Activated T-cell treated with anti-CD3 and anti-CD28 coated beads for 48 hours (primary cell): ENCODE measurements at places on chromosomes 13 and 19.

DNA sequence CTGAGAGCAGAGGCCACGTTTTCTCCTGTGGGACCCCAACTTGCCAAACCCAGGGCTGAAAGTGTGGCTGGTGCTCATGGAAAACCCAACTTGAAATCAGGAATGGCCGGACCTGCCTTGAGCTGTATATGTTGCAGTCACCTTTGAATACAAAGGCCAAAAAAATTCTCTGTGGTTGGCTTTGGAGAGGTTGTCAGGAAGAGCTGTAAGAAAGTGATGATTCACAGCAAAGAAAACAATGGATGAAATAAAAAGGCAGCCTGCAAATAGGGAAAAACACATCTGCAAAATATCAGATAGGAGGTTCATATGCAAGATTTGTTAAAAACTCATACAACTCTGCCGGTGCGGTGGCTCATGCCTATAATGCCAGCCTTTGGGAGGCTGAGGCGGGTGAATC lies 715.8 kb downstream of the UQCRFS1 start:
- no peak for DNase-seq

DNA sequence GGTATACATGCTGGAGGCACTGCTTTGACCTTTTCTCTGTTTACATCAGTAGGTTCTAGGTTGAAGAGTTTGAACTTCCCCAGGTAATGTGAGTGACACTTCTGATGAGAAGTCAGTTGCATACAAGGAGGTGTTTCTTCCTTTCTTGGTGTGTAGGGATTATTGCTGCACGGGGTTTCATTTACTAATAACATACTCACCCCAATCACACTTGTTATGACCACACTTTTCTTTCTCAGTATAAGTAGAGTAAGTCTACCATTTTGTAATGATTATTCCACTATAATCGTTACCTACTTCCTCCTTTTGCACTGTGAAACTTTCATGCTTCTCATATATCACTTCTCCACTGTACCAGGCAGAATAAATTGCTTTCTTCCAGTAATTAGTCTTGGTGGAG lies 138.0 kb downstream of the TNFSF13B start:
- DNase-seq: no peak

GRCh38 chr13:101258071-101258470 lies 158.2 kb downstream of the NALCN start:
- peak; percentile 54 for DNase-seq

DNA sequence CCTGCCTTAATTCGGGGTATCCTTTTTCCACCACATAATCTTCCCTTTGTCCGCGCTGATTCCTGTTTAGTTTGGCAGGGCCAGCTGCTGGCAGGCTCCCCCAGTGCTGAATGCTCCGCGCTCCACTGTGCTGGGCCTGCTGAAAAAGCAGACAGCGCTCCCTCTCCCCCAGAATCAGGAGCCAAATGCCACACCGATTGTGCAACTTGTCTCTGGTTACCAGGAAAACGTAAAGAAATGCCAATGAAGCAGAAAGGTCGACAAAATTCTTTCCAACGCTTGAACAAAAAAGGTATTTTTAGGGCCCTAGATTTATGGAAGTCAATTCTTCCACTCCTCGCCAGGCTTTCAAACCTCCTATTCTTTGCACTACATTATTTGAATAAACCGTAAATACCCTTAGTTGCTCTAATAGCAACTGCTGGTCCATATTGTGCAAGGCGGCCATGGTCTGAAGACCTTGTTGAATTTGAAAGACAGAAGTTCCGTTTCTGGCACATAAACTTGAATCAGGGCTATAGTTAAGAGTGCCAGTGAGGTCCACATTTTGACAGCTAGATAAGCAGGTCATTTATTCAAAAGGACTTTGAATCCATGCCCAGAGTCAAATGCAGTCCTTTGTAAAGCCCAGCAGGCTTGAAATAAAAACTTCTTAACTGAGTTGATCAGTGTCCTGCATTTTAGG lies 206.7 kb upstream of the RFC3 start:
- DNase-seq: no peak

DNA sequence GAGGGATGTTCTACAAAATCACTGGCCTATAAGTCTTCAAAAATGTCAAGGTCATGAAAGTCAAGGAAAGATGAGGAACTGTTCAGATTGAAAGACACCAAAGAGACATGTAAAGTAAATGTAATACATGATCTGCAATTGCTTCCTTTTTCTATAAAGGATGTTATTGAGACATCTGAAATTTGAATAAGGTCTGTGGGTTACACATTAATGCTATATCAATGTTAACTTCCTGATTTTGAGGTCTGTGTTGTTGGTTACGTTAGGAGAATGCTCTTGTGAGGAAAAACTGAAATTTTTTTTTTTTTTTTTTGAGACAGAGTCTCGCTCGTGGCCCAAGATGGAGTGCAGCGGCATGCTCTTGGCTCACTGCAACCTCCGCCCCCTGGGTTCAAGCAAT lies 197.4 kb downstream of the RGCC start:
- no peak for DNase-seq

- DNase-seq: peak; percentile 29
Measured at GRCh38 chr19:56566904-56567273, 379 bp upstream of the ZNF470 start.

GRCh38 chr13:42804244-42804874 lies 23.0 kb downstream of the FAM216B start:
- DNase-seq: no peak

GRCh38 chr13:54226876-54227275 lies 1198.3 kb downstream of the OLFM4 start:
- DNase-seq: no peak

DNA sequence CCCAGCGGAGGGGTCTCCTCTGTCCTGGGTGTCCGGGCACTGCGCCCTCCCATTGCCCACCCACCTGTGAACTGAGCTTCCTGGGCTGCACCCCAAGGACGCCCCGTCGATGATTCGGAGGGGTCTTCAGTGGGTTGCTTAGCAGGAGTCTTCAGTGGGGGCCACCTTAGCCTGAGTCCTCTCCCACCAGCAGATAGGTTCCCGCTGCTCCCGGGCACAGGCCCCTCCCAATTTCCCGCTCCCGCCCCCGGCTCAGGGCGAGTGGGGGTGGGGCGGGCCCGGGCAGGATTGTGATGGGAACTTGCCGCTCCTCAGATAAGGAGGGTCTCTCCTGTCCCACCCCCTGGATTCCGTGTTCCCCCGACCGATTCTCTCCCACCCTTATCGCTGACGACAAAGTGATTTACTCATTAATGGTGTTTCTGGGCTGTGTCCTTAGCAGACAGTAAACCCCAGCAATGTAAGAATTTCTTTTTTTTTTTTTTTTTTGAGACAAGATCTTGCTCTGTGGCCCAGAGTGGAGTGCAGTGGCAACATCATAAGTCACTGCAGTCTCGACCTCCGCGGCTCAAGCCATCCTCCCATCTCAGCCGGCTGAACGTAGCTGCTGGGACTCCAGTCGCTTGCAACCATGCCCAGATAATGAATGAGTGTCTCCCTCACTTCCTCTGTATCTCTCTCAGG lies 655 bp upstream of the S1PR5 start:
- DNase-seq: no peak

GRCh38 chr19:8615024-8615423 lies 4.5 kb upstream of the ADAMTS10 start:
- DNase-seq: no peak

- DNase-seq: no peak
Measured at GRCh38 chr13:39910833-39911232, 255.4 kb downstream of the COG6 start.

DNA sequence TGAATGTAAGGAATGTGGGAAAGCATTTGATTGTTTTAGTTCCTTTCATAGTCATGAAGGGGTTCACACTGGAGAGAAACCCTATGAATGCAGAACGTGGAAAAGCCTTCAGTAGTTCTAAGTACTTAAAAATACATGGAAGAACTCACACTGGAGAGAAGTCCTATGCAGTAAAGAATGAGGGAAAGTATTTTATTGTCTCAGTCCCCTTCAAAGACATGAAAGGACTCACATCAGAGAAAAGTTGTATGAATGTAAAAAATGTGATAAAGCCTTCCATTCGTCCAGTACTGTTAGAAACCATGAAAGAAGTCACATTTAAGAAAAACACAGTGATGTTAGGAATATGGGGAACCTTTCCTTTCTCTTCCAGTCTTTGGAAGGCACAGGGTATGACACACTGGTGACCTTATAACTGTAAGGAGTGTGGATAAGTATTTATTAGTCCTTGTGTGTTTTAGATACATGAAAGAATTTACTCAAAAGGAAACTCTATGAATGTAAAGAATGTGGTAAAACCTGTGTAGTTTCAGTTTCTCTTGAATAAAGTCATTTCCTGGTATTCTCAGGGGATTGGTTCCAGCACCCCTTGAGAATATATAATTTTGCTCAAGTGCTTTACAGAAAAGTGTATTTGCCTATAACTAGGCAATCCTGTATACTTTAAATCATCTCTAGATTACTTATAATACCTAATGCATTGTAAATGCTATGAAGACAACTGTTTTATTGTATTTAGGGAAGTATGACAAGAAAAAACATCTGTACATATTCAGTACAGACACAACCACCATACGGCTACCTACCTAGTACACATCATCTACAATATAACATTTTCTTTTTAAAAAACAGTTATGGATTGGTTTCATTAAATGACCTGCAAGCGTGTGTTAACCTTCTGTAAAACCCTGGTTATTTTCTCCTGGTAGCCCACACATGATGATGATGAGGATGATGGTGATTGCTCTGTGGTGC lies 52.8 kb downstream of the ZNF823 start:
- no peak for DNase-seq

DNA sequence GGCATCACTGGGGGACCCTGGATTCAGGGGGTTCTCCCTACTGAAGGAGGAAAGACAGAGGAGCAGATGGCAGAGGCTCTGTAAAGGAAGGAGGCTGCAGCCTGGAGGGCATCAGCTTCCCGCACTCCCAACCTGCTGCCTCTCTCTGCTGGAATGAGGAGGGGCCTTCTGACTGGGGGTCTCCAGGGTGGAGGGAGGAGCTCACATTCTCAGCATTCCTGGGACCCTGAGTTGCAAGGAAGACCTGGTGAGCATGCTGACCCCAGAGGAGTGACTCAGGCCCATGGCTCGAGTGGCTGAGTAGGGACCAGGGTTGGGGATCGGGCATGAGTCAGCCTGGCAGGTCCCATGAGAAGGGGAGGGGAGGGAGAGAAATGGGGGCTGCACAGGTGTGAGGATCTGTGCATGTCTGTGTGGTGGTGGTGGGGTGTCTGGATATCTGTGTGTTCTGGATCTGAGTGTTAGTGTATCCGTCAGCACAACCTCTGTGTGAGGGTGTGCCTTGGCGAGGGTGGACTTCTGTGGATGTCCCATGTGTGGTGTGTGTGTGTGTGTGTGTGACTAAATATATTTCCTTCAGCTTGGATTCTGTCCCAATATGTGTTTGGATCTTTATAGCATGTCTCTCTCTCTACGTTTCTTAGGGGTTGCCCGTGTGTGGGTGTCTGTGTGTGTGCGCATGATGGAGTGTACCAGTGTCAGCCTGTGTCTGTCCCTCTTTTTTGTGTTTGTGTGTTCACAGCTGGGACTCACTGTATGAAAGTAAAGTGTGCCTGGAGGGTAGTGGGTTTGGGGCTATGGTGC lies 4.6 kb downstream of the AXL start:
- no peak for DNase-seq

DNA sequence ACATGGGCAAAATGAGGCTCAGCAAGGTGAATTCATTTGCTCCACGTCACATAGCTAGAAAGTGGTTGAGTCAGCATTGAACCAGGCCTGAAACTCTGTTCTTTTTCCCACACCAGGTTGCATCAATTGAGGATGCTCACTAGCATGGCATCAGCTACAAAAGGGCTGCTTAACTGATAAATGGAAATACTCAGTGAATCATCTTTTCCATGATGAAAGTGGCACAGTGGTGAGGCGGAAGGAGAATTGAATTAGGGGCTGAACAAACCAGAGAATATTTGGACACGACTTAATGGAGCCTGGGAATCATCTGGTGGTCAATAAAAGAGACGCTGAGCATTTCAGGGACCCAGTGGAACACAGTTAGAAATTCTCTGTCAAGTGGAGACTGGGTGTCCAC lies 320.1 kb upstream of the MAB21L1 start:
- DNase-seq: no peak

- no peak for DNase-seq
Measured at GRCh38 chr13:59182241-59182640, 981.5 kb downstream of the DIAPH3 start.

DNA sequence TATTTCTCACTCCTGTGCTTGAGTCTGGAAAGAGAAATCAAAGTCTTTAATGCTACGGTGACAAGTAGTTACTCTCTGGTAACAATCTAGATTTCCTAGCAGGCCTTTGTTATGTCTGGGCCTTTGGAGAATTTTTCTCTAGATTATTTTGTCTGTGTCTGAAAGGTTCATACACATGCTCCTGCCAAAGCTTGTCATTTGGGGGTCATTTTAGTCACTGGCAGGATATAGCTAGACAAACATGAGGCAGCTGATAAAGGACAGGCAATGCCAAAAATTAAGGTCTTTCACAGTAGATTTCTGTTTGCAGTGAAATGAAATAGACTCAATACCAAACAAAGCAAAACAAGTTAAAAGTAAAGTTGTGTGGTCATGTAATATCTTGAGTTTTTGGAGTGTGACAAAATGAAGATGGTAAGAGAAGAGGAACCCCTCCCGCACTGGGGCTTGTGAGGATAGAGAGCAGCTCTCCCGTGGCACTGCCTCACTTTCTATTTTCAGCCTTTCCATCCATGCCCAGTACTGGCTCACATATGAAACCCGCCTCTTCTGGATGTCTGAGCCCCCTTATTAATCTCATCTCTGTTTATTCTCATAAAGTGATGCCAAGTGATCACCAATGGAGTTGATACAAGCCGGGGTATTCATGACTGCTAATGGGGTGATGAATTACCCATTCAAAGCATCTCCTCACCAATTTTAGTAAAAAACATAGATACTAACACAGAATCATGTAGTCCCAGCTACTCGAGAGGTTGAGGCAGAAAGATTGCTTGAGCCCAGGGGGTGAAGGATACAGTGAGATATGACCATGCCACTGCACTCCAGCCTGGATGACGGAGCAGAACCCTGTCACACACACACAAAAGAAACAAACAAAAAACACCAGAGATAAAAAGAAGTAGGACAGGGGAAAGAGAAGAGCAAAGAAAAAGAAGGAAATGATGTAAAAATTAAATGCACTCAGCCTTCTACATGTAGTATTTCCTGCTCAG lies 389.3 kb downstream of the FGF14 start:
- DNase-seq: no peak

- no peak for DNase-seq
Measured at GRCh38 chr13:113901231-113901630, 37.4 kb upstream of the GAS6 start.

GRCh38 chr13:50101590-50101989 lies 86.3 kb downstream of the KCNRG start:
- DNase-seq: no peak

GRCh38 chr13:41962994-41963393 lies 2.1 kb upstream of the VWA8 start:
- DNase-seq: no peak

- no peak for DNase-seq
Measured at GRCh38 chr19:29551774-29552173, 26.0 kb downstream of the VSTM2B start.

DNA sequence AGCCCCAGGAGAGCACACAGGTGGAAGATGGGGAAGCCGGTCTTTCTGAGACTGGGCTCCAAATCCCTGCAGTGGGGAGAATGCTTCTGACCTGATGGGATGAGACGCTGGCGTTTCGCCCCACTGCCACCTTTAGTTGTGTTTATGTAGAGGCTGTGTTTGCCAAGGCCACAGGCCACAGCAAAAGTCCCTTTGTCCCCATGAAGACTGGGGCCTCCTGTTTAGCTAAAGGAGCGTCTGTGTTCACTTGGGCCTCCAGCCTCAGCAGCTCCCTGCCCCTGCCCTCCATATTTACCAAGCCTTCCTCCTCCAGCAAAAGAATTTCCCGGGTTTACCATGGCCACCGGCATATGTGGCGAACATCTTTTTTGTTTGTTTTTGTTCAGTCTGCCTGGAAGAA lies 10.4 kb upstream of the KLK14 start:
- DNase-seq: no peak

GRCh38 chr19:33492090-33492489 lies 29.5 kb downstream of the PEPD start:
- DNase-seq: no peak
